ENCODE measurements at places on chromosomes 3 and 15.

DNA sequence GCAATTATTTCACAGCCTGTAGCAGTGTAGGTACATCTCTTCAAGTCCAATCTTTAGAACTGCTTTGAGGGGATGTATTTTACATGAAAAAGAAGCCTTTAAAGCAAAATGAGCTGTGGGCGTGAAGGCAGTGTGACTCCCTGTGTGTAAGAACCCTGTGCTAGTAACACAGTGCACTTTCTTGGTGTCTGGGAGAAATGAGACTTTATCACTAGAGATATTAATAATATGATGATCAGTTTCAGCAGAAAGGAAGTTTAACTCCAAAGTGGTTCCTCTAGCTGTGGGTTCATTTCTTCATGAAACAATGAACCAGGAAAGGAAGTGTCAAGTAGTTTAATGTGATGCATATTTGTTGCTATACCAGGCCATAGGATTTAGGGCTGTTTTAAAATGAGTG, 41.5 kb downstream of the SLCO3A1 start:
- DNase-seq = no peak

DNA sequence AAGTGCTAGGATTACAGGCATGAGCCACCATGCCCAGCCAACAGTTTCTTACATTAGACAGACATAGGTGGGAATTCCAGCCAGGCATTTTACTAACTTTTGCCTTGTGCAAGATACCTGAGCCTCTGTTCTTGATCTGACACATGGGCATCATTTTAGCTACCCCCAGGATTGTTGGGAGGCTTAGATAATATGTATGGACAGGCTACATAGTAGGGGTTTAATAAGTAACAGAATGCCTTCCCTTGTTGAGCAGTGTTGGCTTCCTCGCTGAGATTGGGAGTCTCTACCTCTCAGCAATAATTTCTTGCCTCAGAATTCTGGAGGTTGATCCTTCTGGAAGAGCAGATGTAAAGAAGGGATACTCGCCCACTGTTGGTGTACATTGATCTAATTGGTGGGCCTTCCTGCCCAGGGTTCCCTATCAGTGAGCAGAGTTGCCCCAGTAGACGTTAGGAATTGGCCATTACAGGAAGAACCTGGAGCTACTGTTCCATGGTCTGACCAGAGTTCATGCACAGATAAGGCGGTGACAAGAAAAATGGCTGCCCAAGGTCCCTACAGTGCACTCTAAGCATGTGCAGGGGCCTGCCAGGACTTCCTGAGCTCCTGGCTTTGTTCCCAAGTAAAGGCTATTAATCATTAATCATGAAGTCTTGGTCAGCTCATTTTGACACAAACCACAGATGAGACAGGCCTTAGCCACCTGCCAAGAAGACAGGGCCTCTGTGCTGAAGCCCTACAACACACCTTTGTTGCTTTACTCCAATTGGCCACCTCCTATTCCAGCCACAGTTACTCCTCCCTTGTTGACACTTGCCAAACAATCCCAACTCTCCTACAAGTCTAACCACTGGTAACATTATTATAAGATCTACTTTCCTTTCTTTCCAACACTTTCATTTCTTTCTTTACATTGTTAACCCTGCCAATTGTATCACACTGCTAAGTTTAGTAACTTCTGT, 5.0 kb upstream of the IL17RE start:
- DNase-seq = no peak

GRCh38 chr3:31543375-31543774, 10.7 kb downstream of the STT3B start:
- DNase-seq = no peak

- DNase-seq = no peak
Measured at GRCh38 chr3:9841015-9841414, 2.8 kb downstream of the RPUSD3 start.

DNA sequence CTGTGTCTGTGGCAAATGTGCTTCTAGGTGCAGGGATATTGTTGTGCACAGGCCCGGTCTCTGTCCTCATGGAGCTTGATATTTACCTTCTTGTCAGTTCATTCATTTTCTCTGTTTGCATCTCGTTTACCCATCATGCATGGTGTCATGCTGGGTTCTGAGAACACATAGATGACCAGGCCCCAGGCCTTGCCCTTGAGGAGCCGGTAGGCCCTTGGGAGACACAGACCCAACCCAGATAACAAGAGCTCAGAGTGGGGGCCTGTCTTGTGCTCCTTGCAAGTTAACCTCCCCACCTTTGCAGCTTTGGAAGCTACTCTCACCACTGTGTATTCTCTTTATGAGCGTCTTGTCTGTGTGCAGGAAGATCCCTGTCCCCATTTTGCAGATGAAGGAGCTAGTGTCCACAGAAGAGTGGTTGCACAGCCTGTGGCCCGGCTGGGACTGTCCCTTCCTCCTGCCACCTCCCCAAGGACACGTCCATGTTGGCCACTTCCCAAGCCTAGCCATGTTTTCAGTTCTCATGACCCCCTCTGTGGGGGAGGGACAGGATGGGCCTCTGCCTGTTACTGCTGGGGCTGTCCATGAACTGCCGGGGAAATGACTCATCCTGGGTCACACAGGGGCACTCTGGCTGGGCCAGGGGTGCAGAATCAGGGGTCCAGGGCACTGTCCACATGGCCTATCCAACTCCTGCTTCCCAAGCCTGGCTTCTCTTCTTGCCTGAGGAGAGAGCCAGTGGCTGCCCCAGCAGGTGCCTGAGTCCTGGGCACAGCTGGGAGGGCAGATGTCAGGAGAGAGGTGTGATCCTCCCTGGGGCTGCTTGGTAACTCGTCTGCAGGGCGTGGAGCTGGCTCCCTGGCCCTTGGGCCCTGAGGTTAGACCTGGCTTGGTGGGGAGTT, 3.4 kb downstream of the SNX33 start:
- no peak for DNase-seq

DNA sequence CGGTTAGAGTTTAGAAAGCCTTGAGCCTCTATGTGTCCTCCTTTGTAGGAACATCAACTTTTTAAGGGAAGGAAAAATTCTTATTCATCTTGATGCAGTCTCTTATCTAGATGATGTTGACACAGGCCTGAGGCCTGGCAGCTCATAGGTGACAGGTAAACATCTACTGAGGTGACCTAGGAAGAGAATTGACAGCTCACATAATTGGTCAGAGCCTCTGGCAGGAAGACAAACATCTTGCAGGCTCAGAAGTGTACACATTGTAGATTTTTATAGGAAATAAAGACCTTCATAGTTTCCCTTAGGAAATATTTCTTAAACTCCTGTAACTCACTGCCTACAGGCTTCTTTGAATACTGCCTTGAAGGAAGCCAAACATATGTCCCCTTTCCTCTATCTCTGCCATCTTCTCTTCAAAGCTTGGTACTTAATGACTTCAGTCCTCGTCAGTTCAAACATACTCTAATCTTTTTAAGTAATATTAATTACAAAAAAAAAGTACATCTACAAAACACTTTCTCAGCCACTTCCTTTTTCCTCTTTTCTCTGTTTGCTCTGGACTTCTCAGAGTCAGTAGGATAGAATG, 341.3 kb downstream of the TBL1XR1 start:
- DNase-seq = no peak

GRCh38 chr3:63441262-63441661, 163.2 kb downstream of the SYNPR start:
- no peak for DNase-seq

DNA sequence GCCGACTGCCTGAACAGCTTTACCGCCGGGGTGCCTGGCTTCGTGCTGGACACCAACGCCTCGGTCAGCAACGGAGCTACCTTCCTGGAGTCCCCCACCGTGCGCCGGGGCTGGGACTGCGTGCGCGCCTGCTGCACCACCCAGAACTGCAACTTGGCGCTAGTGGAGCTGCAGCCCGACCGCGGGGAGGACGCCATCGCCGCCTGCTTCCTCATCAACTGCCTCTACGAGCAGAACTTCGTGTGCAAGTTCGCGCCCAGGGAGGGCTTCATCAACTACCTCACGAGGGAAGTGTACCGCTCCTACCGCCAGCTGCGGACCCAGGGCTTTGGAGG, 815 bp downstream of the SPINT1 start:
- no peak for DNase-seq

DNA sequence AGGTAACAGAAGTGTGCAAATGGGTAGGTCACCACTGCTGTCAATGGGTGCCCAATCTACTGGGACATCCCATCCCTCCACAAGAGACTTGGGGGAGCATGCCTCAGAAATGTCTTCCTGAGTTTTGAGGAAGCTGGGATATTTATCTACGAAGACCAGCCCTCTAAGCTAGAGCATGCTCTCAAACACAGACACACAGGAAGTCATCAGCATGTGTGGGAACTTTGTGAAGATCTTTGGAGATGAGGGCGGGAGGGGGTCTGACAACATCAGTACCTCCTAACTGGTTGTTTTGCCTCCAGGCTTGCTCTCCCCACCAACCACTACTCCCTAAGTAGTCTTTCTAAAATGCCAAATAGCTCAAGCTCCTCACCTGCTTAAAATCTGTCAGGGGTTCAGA, 3.5 kb upstream of the MEF2A start:
- no peak for DNase-seq

GRCh38 chr3:126003447-126004190, 34.6 kb downstream of the ROPN1B start:
- no peak for DNase-seq

GRCh38 chr3:134079761-134080160, 50.0 kb upstream of the SLCO2A1 start:
- no peak for DNase-seq

GRCh38 chr3:120652281-120652680, 29.8 kb downstream of the HGD start:
- DNase-seq = no peak

GRCh38 chr3:168996622-168997021, 666.9 kb downstream of the MECOM start:
- DNase-seq = no peak

GRCh38 chr15:69140306-69140705, 20.1 kb upstream of the GLCE start:
- DNase-seq = no peak

DNA sequence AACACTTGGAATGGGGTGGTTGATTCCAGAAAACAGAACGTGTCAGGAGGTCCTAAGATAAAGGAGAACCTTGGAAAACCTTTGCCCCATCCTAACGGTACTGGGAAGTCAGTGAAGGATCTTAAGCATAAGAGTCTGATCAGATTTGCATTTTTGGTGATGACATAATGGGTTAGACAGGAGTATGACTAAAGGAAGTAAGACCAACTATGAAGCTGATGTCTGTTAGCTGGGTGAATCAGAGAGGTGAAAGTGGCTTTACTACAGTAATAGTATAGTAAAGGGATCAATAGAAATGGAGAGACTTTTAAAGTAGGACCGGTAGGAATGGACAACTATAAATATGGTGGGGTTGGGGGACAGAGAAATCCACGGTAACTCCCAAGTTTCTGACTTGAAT, 12.6 kb downstream of the GTF2A2 start:
- DNase-seq = no peak

DNA sequence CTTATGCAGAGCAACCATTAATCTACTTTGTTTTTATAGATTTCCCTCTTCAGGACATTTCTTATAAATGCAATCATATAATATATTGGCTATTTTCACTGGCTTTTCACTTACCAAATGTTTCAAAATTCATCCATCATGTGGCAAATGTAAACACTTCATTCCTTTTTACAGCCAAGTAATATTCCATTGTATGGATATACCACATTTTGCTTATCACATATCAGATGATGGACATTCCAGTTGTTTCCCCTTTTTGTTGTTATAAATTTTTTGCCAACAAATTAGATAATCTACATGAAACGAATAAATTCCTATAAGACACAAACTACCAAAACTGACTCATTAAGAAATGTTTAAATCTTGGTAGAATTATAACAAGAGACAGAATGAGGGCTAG, 79.8 kb upstream of the CSPG5 start:
- DNase-seq = no peak

DNA sequence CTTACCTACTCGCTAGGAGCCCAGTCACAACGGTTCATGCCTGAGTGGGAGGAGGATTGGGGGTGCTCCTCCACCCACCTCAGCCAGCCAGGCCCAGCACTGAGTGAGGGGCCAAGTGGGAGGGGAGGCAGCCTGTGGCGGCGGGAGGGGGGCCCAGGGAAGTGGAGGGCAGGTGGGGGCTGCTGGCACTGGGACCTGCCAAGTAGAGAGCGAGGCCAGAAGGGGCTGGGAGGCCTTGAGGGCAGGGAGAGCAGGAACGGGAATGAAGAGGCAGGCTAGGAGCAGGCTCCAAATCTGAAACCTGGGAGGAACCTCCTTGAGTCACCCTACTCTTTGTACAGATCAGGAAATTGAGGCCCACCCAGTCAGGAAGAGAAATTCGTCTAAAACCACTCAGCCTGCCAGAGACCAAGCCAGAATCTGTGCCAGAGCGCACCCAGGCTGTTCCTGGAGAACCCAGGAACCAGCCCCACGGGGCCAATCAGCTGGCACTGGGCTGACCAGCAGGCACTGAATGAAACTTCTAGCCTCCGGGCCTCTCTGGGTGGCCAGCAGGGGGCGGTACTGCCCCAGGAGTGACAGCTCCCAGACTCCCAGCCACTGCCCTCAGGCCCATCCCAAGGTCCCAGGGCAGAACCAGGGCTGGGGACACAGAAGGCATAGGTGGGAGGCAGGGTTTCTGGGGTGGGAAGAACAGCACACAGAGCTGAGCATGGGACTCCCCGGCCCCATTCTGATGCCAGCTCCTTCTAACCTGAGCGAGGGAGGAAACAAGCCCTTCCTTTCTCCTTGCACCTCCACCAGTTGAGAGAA, 14.8 kb upstream of the CYP11A1 start:
- DNase-seq = peak; percentile 84

- peak; percentile 14 for DNase-seq
Measured at GRCh38 chr15:99052205-99052604, 44.6 kb upstream of the PGPEP1L start.

GRCh38 chr3:152309535-152310307, 41.0 kb downstream of the MBNL1 start:
- DNase-seq = no peak

DNA sequence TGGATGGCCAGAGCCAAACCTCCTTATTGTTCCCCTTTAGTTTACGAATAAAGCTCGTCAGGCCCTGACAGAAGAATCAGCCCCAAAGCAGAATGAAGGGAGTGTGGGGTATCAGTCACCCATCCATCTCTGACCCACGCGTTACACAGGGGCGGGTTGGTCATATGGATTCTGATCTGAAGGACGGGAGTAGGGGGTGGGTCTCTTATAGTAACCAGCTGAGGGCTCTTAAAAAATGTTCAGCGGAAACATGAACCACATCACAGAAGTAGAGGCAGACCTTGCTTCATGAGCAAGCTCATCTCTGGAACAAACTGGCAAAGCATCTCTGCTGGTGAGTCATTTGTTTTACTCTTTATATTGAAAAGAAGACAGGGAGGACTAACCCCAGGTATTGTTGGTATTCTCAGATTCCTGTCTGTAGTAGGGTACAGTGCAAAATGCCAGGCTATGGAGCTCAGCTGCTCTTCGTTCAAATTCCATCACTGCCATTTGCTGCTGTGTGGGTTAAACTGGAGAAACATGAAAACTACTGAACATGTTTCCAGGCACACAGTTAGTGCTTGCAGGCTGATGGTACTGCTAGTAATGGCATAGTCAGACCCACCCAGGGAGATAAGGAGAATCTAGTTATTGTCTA, at the start of gene CXCR6:
Gene CXCR6 (plus strand): TSS at position 258 of the 640 bp plus-strand sequence. CDS start 3,018 bp downstream, outside the sequence.
- DNase-seq = no peak

DNA sequence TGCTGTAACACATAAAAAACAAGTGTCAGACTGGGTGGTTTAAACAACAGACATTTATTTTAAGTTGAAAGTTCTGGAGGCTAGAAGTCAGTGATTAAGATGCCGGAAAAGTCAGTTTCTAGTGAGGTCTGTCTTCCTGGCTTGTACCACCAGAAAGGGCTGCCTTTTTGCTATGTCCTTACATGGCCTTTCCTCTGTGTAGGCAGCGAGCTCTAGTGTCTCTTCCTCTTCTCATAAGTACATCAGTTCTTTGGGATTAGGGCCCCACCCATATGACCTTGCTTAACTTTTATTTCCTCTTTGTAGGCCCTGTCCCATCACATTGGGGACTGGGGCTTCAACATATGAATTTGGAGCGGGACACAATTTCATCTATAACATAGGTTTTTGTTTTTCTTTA, 128.0 kb downstream of the BBX start:
- no peak for DNase-seq
